Activated T-helper 1 cell treated with anti-CD3 and anti-CD28 coated beads, Interleukin-2, amount 50 U/mL, for 16 hours (primary cell): ENCODE measurements at places on chromosomes 7 and 10.

- DNase-seq: no peak
These were observed 50.0 kb downstream of the ESYT2 start for GRCh38 chr7:158779061-158780000.

DNA sequence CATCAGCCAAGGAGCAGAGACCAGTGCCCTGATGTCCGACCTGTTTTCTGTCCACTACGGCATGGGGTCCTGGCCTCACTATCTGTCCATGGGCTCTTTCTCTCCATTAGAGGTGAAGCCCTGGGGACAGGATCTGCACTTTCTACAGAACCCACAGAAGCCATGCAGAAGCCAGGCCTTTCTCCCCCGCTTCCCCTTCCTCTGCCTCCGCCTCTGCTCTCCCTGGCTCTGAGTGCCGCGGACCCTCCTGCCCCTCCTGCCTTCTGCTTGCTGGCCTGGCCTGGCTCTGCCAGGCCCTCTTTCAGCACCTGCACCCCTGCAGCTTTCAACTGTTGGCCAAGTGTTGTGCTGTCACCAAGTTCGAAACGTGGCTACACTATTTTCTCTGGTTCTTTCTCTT is 439.8 kb upstream of the ZMIZ1 start:
- DNase-seq: no peak

DNA sequence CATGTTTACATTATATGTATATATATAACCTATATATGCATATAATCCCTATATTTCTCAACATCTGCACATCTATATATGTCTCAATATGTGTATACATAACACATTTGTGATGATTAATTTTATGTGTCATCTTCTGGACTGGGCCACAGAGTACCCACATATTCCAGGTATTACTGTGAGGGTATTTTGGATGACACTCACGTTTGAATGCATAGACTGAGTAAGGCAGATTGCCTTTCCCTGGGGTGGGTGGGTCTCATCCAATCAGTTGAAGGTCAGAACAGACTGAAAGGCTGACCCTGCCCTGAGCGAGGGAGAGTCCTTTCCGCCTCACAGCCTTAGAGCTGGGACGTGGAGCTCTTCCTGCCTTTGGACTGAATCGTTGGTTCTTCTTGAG is 295.2 kb upstream of the PFKP start:
- DNase-seq: no peak

DNA sequence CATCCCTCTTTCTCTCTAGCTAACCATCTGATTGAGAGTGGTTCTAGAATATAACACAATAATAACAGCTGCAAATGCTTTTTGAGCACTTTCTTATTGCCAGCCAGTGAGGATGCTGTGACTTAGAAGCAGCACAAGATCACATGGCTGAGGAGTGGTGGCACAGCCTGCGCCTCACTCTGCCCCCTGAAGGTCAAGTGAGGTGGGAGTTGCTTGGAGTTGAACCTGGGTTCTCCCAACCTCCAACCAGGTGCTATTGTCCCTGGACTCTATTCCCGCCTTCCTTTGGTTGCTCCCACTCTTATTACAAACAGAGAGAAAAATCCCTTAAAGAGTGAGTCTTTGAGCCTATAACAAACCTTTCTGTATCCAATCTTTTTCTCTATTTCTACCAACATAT is 280.3 kb upstream of the PODXL start:
- DNase-seq: no peak

- no peak for DNase-seq
These were observed 509.7 kb upstream of the PODXL start for GRCh38 chr7:132065989-132066603.

- DNase-seq: no peak
These were observed 483.6 kb downstream of the INHBA start for GRCh38 chr7:41219276-41219675.

GRCh38 chr10:98266647-98267046 is 1.3 kb downstream of the LOXL4 start:
- no peak for DNase-seq

DNA sequence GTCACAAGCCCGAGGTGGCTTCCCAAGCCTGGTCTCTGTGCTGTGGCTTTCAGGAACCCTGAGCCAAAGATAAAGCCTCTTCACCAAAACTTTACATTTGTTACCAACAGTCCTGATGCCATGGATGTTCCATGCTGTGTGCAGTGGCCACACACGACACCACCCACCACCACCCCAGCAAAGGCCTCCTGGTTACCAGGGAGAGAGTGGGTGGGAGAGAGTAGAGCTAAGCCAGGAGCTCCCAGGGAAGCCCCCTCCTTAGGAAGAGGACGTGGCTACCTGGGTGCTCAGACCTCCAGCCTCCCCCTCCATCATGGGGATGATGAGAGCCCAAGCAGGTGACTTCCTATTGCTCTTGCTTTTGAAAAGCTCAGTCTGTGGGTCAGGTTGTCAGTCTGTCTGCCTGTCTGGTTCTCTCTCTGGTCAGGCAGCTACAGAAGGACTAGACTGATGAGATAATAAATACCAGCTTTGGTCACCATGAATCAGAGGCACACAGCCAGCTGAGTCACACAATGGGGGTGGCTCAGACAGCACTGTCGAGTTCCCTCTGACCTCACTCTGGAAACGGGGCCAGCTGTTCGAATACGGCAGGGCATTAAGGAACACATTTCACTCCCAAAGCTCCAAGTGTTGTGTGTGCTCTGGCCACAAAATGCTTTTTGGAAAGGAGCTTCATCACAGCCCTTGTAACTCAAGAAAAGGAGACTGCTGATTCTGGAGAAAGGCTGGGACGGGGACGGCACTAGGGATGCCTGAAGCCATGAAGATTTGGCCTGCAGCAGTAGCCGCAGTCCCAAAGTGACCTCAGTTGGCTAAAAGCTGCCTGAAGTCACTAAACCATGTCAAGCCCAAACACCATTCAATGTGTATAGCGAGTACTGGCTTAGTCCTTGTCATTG is 166.0 kb downstream of the FANK1 start:
- no peak for DNase-seq

DNA sequence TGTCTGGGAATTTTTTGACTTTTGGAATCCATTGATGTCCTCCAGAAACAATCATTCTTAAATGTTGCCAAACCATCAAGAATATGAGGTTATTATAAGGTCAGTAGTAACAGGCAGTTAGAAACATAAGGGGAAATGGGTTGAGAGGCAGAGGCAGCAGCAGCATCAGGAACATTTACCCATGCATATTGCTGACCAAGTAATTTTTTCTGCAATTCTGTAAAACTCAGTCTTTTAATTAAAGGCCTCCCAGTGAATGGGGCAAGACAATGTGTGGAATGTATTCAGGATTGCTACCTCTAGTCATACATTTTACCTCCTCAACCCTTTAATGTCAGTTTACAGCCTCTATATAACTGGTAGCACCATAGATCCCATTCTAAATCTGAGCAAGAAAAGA is 66.5 kb upstream of the SKAP2 start:
- DNase-seq: no peak

- DNase-seq: no peak
These were observed 152.9 kb upstream of the ASAH2 start for GRCh38 chr10:50404021-50404773.

GRCh38 chr10:63388421-63389031 is 77.3 kb downstream of the JMJD1C start:
- no peak for DNase-seq

GRCh38 chr7:47594406-47594805 is 12.5 kb upstream of the TNS3 start:
- DNase-seq: no peak

GRCh38 chr7:148849393-148850098 is 34.5 kb downstream of the EZH2 start:
- DNase-seq: no peak

GRCh38 chr10:30579574-30579973 is 50.0 kb downstream of the LYZL2 start:
- DNase-seq: no peak

DNA sequence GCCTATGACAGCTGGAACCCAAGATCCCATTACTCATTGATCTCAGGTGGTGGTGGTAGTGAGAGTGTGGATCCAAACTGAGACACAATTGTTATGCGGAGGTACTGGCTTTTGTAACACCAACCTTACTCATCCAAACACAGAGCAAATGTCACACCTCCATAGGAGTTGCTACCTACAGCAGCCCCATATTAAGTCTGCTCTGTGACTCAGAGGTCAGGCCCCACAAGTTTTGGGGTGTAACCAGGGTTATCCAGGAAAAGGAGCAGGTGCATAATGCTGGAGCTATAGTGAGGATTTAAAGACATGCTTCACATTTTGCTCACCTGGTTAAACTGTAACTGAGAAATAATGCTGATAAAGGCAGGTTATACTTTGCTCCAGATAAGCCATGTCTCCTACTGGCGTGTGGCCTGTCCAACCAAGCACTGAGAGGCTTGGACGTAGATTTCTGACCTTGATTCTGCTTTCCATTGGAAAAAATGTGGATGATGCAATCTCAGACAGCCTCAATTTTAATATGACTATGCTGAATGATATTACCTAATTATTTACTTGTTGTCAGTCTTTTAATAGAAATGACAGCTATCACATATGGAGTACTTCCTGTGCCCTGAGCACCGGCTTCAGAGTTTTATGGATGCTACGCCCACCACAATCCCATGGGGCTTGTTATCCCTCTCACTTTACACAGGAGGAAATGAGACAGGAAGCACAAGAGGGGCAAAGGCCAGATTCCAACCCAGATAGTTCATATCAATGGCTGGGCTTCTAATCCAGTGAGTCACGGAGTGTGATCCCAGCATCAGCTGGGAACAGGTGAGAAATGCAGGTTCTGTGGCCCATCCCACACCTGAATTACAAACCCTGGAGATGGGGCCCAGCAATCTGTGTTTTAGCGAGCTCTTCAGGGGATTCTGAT is 181.3 kb downstream of the CHN2 start:
- DNase-seq: no peak

DNA sequence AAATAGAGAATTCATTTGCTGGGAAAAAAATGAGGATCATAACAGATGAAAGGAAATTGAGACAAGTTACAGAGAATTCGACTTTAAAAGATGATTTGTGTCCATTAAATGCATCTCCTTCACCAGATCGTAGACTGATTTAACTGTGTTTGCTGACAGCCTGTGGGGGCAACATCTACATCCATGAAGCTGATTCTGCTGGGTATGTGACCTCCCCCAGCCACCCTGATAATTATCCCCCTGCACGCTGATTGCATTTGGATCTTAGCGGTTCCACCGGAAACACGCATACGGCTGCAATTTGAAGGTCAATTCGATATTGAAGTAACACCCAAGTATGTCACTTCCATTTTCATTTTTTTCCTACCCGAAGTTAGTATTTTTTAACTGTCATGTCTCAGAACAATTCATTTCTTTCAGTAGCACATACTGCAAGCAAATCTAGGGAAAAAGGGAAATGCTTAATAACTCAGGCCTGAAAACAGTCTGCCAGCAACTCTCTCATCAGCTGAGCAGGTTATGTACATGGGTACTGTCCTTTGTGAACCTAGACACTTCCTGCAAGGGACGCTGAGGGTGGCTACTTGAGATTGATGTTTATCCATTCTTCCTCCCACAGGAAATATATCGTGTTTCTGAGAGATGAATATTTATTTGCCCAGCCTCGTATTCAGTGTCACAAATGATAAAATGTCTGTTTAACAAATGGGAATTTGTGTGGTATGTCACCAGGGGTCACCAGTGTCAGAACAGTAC is 134.9 kb downstream of the ZNF22 start:
- no peak for DNase-seq

DNA sequence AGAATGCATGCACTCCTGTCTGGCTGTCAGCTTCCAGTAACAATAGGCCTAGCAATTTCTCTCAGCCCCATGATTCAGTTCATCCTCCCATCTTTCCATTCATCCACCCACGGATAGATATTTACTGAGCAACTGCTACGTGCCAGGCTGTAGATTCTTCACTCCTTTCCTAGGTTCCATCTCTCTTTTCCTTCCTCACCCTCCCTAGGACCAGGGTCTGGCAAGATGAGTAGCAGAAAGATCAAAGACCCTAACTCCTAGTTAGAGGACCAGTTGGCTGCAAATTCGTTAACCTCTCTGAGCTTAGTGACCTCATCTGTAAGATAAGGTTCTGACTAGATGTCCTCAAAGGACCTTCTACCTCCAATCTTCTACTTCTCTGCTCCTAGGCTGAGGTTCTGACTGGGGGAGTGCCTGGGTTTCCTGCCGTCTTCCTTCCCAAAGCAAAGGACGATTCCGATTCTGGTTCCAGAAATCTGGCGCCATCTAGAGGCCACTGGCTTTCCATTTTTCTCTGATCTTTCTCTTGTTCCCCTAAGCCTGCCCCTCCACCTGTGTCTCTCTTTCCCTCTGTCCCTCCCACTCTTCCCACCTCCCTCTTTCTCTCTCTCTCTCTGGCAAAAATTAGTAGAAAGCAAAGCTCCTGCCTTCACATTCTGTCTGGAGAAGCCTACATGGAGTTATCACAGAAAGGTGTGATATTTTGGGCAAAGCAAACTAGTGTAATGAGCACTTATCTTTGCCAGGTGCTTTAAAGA is 26.2 kb downstream of the TBATA start:
- peak; percentile 42 for DNase-seq

- DNase-seq: no peak
These were observed 172.3 kb upstream of the ADCY1 start for GRCh38 chr7:45401851-45402250.

- DNase-seq: no peak
These were observed 119.4 kb downstream of the ST7 start for GRCh38 chr7:117072620-117073118.

DNA sequence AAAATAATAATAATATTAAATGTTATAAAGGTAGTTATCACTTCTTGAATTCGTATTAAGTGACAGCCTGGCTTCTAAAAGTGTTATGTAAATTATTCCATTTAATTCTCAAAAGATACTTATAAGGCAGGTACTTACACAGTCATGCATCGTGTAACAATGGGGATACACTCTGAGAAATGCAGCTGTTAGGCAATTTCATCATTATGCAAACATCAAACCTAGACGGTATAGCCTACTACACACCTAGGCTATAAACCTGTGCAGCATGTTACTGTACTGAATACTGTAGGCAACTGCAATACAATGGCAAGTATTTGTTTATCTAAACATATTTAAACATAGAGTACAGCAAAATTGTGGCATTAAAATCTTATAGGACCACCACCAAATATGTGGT is 1.5 kb downstream of the IFIT1 start:
- no peak for DNase-seq

DNA sequence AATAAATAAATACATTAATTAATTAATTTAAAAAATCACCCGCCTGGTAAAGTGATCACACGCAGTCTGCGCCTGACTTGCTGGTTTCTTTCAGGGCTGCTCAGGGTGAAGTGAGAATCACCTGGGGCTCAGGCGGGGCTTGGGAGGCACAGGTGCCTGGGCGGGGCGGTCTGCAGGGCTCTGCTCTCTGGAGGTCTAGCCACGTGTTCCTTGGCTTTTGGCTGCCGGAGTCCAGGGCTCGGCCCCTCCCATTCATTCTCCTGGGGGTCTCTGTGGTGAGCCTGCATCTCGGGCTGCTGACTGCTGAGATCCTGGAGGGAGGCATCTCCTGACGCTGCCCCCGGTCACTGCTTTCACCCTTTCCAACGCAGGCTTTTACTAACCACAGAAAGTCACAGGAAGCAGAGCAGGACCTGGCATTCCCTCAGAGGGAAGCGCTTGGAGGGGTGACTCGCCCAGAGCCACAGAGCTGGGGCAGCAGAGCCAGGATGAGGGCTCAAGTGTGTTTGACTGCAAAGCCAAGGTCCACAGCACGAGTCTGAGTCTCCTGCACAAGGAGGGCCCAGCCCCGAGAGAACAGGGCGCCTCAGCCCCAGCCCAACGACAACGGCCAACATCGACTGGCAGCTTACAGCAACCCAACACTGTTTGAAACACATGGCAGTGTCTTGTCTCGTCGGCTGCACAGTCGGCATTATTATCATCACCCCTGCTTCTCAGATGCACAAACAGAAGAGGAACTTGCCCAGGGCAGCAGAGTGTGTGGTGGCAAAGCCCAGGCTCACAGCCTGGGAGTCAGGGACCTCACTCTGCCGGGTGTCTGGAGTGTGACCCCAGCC is 22.4 kb upstream of the MNX1 start:
- DNase-seq: no peak

- no peak for DNase-seq
These were observed 34.9 kb downstream of the SRPK2 start for GRCh38 chr7:105353752-105354328.
